NCI-H774 (cell line): ENCODE measurements at places on chromosomes 6 and 20.

DNA sequence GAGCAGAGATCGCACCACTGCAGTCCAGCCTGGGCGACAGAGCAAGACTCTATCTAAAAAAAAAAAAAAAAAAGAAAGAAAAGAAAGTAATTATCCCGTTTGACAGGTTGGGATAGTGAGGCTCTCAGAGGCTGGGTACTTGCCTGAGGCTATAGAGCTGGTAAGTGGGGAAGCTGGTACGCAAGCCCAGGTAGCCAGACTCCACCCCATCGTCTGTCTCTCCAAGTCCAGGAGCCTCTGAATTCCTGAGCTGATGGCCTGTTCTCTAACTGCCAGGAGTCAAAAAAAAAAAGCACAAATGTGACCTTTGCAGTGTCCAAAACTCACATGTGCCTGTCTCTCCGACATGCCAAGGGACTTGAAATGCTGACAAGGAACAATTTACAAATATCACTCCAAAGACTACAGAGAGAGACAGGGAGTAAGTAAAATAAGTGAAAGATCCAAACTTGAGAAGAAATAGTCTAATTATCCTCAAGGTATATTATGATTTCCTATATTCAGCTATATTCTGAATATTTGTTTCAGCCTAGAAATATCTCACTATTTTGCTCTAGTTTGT lies 109.1 kb upstream of the SCAF8 start:
- no peak for DNase-seq

- DNase-seq: no peak
These were observed 28.0 kb upstream of the PTGIS start for GRCh38 chr20:49595811-49596561.

DNA sequence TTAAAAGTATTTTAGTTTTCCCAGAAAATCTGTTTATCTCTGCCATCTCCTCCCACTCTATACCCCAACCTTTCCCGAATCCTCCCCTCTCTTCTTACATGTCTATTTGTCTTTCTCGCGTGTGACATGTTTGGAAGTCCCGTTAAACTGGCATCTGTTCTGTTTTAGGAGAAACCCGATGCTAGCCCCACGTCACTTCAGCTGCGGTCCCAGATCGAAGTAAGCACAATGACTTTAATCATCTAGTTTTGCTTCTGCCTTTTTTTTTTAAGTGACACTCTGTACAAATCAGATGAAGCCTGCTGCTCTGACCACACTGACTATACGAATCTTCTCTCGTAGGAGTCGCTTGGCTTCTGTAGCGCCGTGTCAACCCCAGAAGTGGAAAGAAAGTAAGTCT lies 97.4 kb downstream of the SASH1 start:
- no peak for DNase-seq

DNA sequence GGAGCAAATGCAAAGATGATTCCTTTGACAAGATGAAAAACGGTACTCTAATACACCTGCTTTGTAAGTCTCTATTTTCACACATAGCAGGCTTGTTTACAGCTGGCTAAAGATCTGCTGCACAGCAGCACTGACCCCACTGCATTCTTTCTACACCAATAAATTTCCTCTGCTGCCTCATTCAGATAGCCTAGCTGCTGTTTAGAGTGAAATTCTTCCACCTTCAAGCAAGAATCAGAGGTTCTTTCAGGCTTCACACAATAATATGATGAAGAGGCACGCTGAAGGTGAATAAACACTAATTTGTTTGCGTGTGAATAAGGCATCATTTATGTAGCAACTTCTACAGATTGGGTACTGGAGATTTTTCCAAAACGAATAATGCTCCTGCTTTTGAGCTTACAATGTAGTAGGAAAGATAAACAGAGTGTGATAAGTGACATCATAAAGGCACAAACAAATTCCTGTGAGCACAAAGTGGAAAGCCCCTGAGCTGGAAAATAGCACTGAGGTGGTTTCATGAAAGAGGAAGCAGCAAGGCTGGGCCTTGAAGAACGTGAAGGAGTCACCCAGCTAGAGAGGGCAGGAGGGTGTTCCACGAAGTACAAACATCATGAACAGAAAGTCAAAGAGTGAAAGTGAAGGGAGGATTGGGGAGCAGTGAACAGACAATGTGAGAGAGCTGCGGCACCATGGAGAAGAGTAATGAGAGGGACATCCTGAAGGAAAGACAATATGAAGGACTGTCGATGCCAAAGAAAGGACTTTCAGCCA lies 543.4 kb downstream of the CD83 start:
- DNase-seq: no peak

DNA sequence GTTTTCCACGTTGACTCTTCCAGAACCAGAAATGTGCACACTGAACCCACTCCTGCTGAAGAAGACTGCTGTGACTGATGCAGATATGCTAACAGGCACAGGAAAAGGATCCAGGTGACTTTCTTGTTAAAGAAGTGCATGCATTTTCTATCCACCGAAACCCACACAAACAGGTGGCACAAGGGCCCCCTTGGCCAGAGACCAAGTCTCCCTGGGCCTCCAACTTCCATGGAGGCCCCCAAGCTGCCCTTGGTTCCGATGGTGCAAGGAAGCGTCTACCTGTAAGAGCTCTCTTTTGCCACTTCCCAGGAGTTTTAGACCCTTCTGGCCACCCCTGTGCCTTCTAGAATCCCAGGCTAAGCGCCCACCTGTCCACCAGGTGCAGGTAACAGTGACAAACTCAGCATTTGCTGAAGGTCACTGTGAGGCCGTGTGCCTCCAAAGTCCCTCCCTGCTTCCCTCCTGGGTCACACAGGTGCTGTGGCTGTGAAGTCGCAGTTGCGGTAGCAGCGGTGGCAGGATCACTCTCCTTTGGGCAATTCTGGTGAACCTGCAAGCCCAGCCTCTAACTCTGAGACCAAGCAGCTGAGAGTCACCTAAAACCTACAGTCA lies 134.8 kb downstream of the PXDC1 start:
- DNase-seq: no peak

GRCh38 chr6:92176666-92177065 lies 1242.7 kb downstream of the EPHA7 start:
- no peak for DNase-seq

DNA sequence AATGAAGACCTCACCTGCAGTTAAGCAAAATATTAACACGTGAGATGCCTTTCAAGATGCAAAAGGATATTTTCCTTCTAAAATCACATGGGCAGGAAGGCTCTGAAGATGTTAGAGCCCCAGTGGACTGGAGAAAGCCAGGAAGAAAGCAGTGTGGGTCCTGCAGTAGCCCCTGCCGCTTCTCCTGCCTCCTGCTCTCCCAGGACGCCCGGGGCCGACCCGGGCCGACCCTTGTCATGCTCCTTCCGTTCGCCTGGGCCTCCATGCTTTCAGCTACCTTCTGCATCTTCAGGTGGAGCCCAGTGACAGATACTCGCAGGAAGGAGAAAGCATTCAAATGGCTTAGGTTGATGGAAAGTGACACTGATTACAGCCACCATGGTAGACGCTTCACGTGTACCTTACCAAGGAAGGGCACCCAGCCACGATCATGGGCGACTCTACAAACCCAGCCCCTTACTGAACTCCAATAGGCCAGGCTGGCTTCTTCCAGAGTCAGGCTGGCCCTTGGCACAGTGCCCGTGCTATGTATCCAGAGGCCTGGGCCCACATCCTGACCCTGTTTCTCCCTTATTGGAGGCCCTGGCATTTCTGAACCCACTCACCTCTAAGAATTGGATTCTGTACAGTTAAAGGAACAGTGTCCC lies 69.0 kb downstream of the TCP11 start:
- DNase-seq: no peak

DNA sequence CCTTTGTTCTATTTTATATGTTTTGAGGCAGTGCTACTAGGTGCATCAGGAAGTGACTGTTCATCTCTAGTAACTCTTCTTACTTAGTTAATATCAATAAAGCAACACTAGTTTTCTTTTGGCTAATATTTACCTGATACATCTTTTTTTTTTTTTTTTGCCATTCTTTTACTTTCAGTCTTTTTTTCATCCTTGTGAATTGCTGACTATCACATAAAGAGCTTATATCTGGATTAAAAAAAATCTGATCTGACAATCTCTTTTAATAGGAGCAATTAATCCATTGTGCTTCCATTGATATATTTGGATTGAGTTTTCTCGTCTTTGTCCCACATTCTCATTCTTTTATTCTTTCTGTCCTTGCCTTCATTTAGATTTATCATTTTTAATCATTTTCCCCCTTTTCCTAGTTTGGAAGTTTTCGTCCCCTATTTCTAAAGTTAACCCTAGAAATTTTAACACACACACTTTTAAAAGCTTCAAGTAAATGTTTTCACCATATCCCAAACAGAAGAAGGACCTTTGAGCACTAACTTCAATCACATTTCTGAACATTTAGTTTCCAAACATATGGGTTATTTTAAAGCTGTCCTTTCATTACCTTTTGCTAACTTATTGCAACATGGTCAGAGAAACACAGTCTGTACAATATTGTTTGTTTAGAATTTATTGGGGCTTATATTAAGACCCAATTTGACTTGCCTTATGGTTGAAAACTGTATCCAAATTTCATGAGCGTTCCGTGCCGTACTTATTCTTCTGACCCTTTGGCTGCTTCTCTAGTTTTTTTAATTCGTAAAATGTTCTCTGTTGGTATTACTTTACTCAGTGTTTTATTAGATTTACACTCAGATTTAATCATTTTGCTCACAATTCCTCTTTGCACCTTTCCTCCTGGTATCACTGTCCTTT lies 63.0 kb downstream of the SYCP2L start:
- no peak for DNase-seq

- no peak for DNase-seq
These were observed 71.8 kb upstream of the TIAM2 start for GRCh38 chr6:154923199-154923869.

DNA sequence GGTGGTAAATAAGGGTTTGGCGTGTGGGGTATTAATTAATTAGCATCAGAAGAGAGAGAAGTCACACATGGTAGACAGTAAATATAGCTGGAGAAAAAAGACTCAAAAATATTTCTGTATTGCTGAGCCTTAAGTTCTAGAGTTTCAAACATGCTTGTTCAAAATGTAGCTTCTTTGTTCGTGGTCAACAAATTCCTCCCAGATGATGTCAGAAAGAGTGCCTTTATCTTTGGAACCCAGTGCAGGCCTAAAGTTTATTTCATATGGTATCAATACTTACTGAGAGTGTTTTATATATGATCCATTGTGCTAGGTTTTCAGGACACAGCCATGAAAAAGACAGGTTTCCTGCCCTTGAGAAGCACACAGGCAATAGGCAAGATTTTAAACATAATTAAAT lies 18.3 kb downstream of the MARCKS start:
- no peak for DNase-seq

GRCh38 chr20:48060841-48061720 lies 275.8 kb upstream of the SULF2 start:
- no peak for DNase-seq

DNA sequence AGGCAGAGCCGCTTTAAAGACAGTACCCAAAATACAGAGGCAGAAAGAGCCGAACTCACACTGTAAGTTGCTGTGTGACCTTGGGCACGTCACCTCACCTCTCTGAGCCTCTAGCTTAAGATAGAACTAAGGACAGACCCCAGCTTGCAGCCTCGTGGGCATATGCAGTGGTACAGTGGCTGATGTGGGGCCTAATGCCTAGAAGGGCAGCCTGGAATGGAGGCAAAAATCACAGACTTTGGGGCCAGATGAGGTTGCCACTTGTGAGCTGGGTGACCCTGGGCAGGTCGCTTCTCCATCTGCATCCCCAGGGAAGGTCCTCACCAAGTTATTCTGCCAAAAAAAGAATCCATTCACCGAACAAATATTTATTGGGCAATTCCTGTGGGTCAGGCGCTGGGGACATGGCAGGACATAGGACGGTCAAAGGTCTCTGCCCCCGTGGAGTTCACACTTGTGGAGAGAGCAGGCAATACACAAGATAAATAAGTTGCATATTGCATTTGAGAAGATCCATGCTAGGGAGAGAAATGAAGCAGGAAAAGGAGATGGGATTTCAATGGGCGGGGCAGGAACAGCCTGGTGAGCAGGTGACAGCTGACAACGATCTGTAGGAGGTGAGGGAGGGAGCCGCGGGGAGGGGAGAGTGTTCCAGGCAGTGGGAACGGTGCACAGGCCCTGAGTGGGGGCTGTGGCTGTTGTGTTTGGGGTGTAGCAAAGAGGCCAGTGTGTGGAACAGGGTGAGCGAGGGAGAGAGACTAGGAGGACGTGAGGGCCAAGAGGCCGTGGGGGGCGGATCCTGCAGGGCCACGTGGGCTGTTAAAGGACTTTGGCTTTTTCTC lies 115.2 kb downstream of the CEBPB start:
- DNase-seq: no peak

DNA sequence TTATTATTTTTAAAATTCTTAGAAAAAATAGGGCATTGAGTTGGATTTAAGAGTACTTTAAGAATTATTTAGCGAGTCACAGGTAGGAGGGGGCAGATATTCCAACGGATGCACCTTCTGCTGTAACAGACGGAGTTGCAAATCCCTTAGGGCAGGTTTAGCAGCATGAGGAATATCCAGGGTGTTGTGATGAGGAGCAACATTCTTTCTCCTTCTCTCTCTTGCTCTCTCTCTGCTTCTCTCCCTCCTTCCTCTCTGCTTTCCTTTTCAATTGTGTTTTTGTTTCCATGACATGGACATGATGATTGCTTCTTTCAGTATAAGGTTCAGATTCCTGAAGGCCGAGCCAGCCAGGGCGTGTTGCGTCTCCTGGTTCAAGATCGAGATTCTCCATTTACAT lies 28.9 kb downstream of the CDH26 start:
- no peak for DNase-seq

DNA sequence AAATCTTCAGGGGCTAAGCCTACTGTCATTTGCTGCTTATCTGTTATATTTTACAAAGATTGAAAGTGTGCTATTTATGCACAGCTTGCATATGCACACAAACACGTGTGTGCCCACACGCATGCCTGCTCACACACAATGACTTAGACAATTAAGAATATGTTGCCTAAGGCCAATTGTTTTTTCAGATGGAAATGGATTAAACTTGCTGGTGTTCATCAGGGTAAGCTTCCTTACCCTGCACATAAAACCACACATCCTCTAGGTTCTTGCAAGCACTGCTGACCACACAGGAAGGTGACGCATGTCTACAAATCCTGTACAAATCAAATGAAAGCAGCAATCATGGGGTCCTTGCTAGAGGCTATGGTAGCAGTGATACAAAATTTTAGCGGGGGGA lies 58.4 kb downstream of the GJA10 start:
- no peak for DNase-seq

DNA sequence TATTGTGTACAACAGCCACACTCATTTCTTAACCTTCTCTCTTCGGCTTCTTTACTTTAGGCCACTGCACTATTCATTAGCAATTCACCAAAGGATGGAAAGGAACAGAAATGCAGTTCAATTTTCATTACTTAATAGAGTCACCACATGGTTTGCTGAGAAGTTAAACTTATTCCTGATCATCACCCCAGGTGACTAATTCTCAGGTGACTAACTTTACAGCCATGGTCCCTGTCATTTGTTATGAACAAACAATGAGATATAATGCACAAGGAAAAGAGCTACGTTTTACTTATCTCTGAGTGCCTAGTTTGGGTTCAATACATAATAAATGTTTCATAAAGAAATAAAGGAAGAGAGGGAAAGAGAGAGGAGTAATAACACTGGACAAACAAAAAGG lies 45.8 kb upstream of the DST start:
- DNase-seq: no peak
